ENCODE measurements at places on chromosomes 4 and X. TPM values are rescaled to one million over a fixed set of nuclear protein-coding genes. Genes with fewer than 3 reads are reported as not detected.

- no peak for DNase-seq
Measured at GRCh38 chrX:108442901-108443464, 3.3 kb downstream of the COL4A5 start.

DNA sequence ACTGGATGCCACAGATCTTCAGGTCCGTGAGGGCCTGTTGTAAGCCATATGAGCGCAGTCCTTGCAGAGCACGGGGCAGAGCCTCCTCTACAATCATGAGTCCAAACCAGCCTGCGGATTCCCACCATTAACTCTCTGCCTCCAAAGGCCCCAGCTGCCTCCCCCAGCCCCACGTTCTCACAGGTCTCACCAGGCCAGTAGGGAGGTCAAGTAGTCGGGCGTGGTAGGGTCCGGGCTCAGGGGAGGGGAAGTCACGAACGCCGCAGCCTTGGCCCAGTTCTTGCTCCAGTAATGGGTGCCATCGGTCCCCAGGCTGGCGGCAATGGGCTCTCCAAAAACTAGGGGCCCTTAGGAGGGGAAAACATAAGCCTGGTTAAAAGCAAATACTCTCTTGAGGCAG is 53.6 kb downstream of the CRMP1 start:
- no peak for DNase-seq

DNA sequence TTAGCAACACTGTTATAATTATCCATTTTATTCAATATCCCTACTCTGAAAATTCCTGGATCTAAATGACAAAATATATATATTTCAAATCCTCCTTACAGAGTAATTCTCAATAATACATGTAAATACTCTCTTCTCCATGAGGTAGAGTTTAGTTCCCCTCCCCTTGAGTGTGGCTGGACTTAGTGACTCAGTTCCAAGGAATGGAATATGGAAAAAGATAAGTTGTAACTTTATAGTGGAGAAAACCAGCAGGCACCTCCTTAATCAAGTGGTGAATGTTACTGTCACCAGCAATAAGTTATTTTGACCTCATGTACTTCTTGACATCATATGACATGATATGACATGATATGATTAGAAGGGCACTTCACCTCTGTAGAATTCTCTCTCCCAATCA is 302.0 kb downstream of the RAB28 start:
- no peak for DNase-seq

DNA sequence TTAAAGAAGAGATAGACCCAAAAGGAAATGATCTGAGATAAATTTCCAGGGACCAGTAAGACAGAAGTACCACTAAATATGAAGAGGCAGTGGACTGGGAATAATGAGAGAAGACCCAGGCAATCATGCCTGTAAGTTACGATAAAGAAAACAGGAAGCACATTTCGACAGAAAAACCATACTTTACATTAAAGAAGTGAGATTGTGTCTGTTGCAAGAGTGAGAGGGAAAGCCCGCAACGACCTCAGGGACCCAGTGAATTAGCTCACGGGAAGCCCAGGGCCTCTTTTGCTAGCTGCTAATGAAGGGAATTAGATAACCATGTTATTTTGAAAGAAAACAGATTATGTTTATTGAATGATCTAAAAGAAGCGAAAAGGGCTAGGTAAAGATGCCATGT is 28.9 kb upstream of the ACSL1 start:
- DNase-seq, result no peak

GRCh38 chrX:131187206-131187605 is 101.9 kb downstream of the IGSF1 start:
- DNase-seq, result no peak

- DNase-seq, result no peak
Measured at GRCh38 chr4:88179261-88179660, 20.8 kb upstream of the ABCG2 start.

- DNase-seq, result no peak
Measured at GRCh38 chrX:96147681-96148080, 537.0 kb upstream of the DIAPH2 start.

DNA sequence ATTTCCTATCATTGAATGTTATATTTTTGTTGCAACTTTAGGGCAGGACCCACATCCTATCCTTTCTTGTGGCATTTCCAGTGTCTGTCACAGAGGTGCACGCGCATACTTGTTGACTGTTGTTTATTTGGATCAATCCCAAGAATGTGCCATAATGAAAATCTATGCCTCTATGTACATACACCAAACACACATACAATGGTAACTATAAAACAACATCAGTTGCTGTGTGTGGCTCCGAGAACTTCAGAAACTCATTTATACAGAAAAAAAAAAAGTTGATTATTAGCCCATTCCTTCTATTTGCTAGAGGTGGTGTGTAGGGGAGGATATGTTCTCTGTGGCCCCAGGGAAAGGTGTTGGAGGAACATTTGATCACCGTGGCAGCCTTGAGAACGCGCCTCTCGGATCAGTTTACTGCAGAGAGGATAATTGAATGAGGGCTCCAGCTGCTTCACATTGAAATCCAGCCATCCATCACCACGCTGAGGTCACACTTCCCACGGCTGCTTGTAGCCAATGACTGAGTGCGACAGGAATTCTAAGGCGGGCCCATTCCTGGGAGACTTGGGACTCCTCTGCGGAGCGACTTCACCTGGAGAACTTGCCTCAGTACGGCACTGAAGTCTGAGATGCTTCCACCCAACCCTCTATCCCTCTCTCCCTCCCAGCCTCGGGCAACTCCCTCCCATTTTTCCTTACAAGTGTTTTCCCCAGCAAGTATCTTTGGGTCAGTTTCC is 19.5 kb downstream of the SMPX start:
- DNase-seq, result no peak

GRCh38 chr4:54484383-54484782 is 173.4 kb upstream of the KIT start:
- DNase-seq, result no peak

DNA sequence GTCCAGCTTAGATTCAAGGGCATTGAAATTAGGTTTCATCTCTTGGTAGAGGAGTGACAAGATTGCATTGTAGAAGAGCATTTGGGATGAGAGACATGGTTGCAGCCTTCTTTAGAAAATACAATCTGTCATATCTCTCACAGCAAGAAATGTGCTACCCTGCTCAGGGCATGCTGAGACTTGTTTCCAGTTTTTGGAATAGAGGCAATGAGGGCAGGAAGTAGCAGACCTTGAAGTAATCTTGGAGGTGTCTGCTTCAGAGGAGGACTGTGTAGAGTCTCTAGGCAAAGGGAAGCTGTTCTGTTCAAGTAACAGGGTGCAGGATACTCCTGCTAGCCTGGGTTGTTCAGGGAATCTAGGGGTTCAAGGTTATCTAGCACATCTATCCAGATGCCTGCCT is 116.1 kb upstream of the ZNF827 start:
- no peak for DNase-seq

DNA sequence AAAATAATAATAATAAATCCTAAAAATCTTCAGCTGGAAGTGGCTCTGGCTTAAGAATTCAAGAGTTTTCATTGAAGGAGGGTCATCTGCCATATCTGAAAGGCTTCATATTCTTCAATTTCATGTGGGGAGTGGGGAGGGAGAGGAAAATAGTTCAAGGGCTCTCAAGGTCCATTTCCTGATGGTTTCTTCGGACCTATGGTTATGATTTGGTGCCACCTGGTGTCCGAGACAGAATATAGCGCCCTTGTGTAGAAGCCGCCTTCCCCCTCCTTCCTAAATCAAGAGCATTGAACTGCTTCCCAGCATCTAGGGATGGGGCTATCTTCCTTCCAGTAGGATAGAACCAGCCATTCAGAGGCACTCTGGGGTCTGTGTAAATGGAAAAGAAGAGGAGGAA is 34.3 kb downstream of the NLGN3 start:
- DNase-seq, result no peak

DNA sequence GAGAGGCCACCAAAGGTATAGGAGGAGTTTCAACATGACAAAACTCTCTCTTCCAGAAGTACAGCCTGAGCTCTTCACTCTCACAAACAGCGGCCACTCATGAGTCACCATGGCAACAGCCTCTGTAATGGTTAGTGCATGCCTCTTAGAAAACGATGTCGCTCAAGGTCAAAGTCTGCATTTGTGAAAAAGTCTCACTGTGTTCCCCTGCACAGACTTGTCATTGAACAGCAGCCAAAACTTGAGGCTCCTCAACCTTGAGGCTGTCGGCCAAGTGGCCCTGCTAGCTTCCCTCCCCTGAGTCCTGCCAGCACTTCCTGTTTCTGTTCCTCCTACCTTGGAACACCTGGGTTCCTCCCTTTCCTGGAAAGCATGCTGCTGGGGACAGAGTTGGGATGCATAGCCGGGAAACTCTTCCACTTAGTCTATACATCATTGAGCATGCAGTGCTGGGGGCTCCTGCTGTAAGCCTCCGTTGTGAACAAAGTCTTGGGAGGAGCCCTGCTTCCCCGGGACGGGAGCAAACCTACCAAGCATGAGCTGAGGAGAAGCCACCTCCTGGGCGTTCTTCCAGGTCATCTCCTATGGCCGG is 66.6 kb downstream of the ING2 start:
- no peak for DNase-seq

GRCh38 chr4:137347371-137347770 is 184.9 kb downstream of the PCDH18 start:
- DNase-seq, result no peak

DNA sequence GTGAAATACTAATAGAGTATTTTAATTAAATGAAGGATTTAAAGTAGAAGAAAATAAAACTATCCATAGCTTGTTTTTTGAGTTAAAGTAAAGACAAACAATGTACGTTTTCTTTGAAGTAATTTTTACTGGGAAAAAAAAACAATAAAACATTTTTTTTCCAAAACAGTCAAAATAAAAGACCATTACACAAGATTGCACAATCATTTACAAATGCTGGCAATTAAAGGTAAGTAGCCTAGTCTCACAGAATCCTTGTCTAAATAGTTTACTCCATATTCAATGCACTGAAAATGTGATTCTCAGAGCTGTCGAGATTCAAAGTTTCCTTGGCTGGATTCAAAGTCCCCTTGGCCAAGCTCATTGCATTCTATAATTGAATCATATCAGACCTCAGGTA is 21.2 kb downstream of the C4orf54 start:
- no peak for DNase-seq

GRCh38 chr4:168167714-168168284 is 75.5 kb downstream of the ANXA10 start:
- DNase-seq, result no peak

DNA sequence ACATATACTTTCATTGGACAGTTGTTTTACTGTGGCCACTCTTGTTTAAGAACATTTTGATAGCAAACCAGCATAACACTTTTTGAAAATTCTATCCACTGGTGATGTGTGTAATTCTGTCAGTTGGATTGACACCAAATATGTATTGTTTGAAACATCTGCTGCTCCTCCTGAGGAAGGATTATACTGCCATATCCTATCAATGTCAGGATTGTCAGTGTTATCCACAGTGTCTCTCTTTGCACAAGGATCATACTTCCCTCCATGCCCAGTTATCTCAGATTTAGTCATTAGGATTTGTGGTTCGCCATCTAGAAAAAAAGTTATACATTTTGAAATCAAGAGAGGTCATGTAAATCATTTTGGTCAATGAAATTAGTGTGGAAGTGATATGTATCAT is 1859.6 kb downstream of the C4orf33 start:
- DNase-seq, result no peak

DNA sequence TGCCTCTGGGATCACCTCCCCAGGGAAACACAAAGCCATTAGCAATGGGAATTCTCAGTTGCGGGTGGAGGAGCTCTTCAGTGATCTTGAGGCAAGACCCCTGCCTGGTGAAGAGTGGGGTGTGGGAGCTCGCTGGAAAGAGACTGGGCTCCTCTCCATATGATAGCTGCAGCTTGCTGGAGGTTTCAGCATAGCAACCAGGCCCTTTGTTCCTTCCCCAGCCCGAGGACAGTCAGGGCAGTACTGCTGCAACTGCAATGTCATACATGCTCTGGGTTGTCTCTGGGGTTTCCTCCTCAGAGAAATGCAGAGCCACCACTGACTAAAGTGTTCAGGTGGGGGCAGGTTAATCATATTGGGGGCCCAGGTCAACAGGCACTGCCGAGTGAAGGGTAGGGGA is 81.3 kb downstream of the ARHGAP24 start:
- no peak for DNase-seq

DNA sequence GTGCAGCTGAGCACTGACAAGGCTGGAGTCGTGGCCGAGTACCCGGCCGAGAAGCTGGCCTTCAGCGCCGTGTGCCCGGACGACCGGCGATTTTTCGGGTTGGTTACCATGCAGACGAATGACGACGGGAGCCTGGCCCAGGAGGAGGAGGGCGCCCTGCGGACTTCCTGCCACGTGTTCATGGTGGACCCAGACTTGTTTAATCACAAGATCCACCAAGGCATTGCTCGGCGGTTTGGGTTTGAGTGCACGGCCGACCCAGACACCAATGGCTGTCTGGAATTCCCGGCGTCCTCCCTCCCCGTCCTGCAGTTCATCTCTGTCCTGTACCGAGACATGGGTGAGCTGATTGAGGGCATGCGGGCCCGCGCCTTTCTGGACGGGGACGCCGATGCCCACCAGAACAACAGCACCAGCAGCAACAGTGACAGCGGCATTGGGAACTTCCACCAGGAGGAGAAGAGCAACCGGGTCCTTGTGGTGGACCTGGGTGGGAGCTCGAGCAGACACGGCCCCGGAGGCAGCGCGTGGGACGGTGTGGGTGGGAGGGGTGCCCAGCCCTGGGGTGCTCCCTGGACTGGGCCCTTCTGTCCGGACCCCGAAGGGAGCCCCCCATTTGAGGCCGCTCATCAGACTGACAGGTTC is 24.3 kb downstream of the RGS12 start:
- DNase-seq, result no peak

GRCh38 chrX:112512509-112512908 is 167.2 kb downstream of the LHFPL1 start:
- DNase-seq, result no peak

- DNase-seq, result no peak
Measured at GRCh38 chr4:38612646-38613414, 51.2 kb upstream of the KLF3 start.

GRCh38 chrX:9747644-9748043 is 18.0 kb downstream of the GPR143 start:
- no peak for DNase-seq

- no peak for DNase-seq
Measured at GRCh38 chr4:5361968-5362367, 310.7 kb downstream of the STK32B start.

DNA sequence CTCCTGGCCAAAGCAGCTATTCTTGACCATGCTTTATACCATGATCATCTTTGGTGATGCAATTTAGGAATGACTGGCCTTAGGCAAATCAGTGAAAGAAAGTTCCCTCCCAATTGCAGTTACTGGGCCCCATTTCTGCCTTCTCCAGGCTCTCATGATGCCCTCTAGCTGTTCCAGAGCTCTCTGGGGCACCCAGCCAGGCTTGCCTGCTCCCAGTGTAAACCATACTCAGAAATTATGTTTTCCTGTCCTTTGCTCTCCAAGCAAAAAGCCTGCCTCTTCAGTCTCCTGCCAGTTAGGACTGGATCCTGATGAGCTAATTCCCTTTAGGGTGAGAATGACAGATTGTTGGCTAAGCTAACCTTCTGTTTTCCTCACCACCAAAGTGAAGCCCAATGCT is 85.3 kb upstream of the RBPJ start:
- peak; percentile 33 for DNase-seq

Gene SLIT2
- 6.0 TPM for total RNA-seq

Gene AFF1
- 67.9 TPM for total RNA-seq

Gene ARX
- not detected for total RNA-seq

Gene SERTM2
- not detected for total RNA-seq

Gene RBM46
- total RNA-seq, result not detected

Gene PNCK
- total RNA-seq, result 6.1 TPM

Gene CITED1
- total RNA-seq, result not detected

Gene CRMP1
- 1.4 TPM for total RNA-seq

Gene FGF13
- 1.7 TPM for total RNA-seq

Gene CT45A3
- not detected for total RNA-seq

Gene GAGE12E
- not detected for total RNA-seq

Gene IGSF1
- 2.4 TPM for total RNA-seq

Gene CFI
- 6.8 TPM for total RNA-seq

Gene AFAP1
- 6.8 TPM for total RNA-seq

Gene SLITRK2
- total RNA-seq, result 0.30 TPM
